ENCODE measurements at places on chromosomes 12 and 14. TPM values are rescaled to one million over a fixed set of nuclear protein-coding genes. Genes with fewer than 3 reads are reported as not detected.

The SDSL gene
- 0.61 TPM for total RNA-seq

The ZBTB42 gene
- 5.7 TPM for total RNA-seq

The PGF gene
- 21.3 TPM for total RNA-seq

DNA sequence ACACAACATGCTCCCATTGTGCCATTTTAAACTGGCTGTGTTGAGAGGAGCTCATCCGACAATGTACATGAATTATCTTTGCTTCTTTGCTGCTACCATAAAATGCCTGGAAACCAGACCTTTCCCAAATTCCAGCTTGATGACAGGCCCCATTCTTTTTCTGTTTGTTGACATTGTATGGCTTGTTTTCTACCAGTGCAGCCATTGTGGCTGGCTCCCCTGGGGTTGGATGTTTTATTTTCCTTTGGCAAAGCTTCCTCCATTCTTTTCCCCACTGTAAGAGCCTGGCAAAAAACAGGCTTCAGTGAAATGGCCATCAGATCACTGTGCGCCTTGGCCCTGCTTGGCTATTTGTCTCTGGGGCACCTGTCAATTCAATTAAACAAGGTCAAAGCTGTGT lies 532.5 kb downstream of the VRK1 start:
- no peak overlapping the region for H3K4me3 ChIP-seq
- H3K27ac ChIP-seq, result no peak overlapping the region

GRCh38 chr14:23582906-23583760 lies 4.5 kb upstream of the JPH4 start:
- H3K4me1 ChIP-seq, result no peaks in the 10 kb centered on the region
- DNase-seq, result no peak
- H3K27ac ChIP-seq, result no peak overlapping the region
- H3K27me3 ChIP-seq, result no peaks in the 10 kb centered on the region
- H3K4me3 ChIP-seq, result no peak overlapping the region

GRCh38 chr14:93317875-93318807 lies 14.7 kb downstream of the BTBD7 start:
- no peaks in the 10 kb centered on the region for H3K4me1 ChIP-seq
- DNase-seq, result no peak
- no peak overlapping the region for H3K4me3 ChIP-seq
- H3K27me3 ChIP-seq, result no peaks in the 10 kb centered on the region
- no peak overlapping the region for H3K27ac ChIP-seq

DNA sequence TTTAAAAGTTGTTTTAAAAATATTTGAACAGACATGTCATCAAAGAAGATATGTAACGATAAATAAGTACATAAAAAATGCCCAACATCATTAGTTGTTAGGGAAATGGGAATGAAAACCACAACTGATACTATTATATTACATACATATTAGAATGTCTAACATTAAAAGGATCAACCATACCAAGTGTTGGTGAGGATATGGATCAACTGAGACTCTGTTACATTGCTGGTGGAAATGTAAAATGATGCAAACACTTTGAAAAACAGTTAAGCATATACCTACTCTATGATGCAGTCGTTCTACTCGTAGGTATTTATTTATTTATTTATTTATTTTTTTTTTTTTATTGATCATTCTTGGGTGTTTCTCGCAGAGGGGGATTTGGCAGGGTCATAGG lies 149.7 kb downstream of the BRMS1L start:
- no peaks in the 10 kb centered on the region for H3K36me3 ChIP-seq
- DNase-seq, result no peak
- no peaks in the 10 kb centered on the region for H3K4me1 ChIP-seq

- H3K4me1 ChIP-seq, result no peaks in the 10 kb centered on the region
- DNase-seq, result no peak
- no peak overlapping the region for H3K4me3 ChIP-seq
- no peaks in the 10 kb centered on the region for H3K27me3 ChIP-seq
- H3K36me3 ChIP-seq, result no peaks in the 10 kb centered on the region
These were observed 213.0 kb downstream of the MON2 start for GRCh38 chr12:62679608-62680007.

The EML5 gene
- 2.4 TPM for total RNA-seq

GRCh38 chr14:106831322-106831720 lies 1304.9 kb downstream of the TMEM121 start:
- no peaks in the 10 kb centered on the region for H3K4me1 ChIP-seq
- no peaks in the 10 kb centered on the region for H3K36me3 ChIP-seq
- no peak overlapping the region for H3K4me3 ChIP-seq
- no peak for DNase-seq

DNA sequence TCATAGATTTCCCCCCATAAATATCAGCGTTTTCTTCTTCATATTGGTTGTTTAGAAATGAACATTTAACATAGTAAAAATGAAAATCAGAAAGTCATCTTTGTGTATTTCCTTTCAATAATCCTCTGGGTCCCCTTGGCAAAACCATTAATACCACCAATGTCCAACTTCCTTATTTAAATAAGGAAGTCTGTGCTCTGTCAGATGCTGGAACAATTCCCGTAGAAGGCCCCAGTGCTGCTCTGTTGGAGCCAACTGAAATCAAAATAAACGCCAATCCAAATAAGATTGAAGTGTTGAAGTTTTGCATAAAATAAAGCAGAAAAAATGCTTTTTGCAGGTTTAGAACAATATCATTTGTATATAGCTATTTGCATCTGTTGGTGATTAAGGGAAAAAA lies 93.1 kb downstream of the PPM1H start:
- no peak overlapping the region for H3K27ac ChIP-seq
- H3K4me3 ChIP-seq, result no peak overlapping the region
- DNase-seq, result no peak
- no peaks in the 10 kb centered on the region for H3K4me1 ChIP-seq

The LRTM2 gene
- total RNA-seq, result not detected

The GPR162 gene
- 2.3 TPM for total RNA-seq

DNA sequence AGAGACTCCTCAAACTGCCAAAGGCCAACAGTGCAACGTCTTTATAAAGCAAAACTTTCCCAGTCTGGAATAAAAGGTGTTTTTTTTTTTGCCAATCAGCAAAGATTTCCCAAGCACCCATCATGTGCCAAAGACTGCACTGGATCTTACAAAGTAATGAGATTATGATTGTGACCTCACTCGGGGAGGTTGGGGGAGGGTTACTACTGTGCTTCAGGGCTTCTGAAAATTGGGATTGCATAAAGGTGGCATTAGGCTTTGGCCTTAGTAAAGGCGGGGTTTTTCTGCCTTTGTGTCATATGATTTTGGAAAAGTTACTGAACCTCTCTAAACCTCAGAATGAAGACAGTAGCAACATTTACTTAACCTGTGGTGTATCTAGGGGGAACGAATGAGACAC lies 233.8 kb downstream of the DACT1 start:
- no peak overlapping the region for H3K27ac ChIP-seq
- no peaks in the 10 kb centered on the region for H3K4me1 ChIP-seq
- no peaks in the 10 kb centered on the region for H3K27me3 ChIP-seq
- no peak for DNase-seq
- no peaks in the 10 kb centered on the region for H3K36me3 ChIP-seq

GRCh38 chr14:100429537-100429936 lies 106.4 kb downstream of the SLC25A47 start:
- H3K36me3 ChIP-seq, result no peaks in the 10 kb centered on the region
- H3K4me3 ChIP-seq, result no peak overlapping the region
- no peaks in the 10 kb centered on the region for H3K4me1 ChIP-seq
- no peaks in the 10 kb centered on the region for H3K27me3 ChIP-seq

GRCh38 chr12:19428246-19428645 lies 11.0 kb upstream of the AEBP2 start:
- no peaks in the 10 kb centered on the region for H3K36me3 ChIP-seq
- no peak overlapping the region for H3K4me3 ChIP-seq
- H3K4me1 ChIP-seq, result no peaks in the 10 kb centered on the region

- H3K27me3 ChIP-seq, result no peaks in the 10 kb centered on the region
- no peak overlapping the region for H3K27ac ChIP-seq
- no peak for DNase-seq
- no peaks in the 10 kb centered on the region for H3K36me3 ChIP-seq
- H3K4me1 ChIP-seq, result no peaks in the 10 kb centered on the region
These were observed 79.2 kb downstream of the DUSP16 start for GRCh38 chr12:12483438-12483837.

The CERS5 gene
- total RNA-seq, result 25.1 TPM

The FOXA1 gene
- total RNA-seq, result not detected
